Head of caudate nucleus (tissue), 42 donors: ENCODE measurements at places on chromosomes 2 and 18.

GRCh38 chr2:221817052-221817451 is 244.9 kb upstream of the EPHA4 start:
- DNase-seq, result no peak

DNA sequence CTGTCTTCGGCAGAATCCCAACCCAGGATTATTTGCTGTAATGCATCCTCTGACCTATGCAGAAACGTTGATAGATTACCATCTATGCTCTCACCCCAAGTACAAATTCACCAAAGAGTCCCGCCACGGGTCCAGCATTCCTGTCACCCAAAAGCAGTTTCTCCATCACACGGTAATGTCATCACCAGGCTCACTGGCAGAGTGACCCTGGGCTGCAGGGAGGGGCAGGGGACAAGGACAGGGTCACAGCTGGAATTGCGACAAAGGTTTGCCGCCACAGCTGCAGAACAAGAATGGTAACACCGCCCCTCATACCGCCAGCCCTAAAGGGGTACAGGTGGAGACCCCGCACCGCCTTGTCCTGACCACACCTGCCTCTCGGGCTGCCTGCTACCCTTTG is 40.8 kb upstream of the TMEM177 start:
- no peak for DNase-seq

GRCh38 chr2:74525717-74526648 is at the start of gene DQX1:
Gene DQX1 (minus strand): TSS chr2:74526231. CDS start chr2:74525729, 502 bp downstream.
- peak; percentile 67 for DNase-seq

DNA sequence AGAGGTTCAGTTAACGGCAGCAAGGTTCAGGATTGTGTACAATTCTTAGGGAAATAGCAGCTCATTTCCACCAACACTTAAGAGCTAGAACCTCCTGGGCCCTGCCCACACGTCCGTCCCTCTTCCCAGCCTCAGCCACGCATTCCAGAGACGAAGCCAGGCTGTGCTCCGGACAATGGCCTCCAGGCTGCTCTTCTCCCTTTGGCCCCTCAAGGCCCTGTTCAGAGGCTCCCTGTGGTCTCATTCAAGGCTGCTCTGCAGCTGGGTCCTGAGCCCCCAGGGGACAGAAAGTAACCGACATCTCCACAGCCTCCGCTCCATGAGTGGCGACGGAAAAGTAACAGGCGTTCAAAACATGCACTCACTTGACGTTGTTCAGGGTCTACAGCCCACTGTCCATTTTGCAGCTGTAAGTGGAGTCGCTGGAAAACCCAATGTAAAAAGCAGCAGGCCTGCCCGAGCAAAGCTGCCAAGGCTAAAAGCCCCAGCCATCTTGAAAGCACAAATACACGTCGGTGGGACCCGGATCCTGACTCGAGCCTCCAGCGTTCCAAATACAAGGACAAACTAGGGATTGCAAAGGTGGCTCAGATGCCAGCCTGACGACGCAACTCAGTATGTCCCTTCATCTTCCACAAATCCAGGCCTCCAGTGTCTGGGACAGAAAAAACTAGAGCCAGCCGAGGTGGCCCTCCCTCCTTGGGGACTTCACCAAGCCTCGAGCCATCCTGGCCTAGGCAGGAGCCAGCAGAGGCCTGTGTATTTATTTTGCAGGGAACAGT is 76.9 kb downstream of the NDUFA10 start:
- peak; percentile 23 for DNase-seq

DNA sequence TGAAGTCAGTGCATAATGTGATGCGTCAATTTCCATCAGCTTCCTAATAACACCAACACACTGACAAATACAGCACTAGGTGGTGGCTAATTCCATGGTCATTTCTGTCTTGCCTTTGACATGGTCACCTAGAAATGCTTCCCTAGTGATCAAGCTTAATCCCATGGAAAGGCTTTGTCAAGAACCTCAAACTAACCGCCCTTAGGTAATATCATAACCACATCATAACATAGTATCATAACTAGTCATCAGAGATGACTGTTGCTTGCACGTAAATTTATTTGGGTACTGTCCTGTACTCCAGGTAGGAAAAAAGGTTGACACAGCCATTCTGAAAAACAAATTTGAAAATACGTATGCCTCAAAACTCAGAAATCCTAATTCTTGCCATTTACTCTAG is 471.8 kb downstream of the IRS1 start:
- no peak for DNase-seq
